DMS79 treated with DMSO at 0.1 percent for 48 hours (cell line): ENCODE measurements at places on chromosomes 16 and 17.

GRCh38 chr16:11583889-11584565, 2.7 kb downstream of the LITAF start:
- no peak for DNase-seq

DNA sequence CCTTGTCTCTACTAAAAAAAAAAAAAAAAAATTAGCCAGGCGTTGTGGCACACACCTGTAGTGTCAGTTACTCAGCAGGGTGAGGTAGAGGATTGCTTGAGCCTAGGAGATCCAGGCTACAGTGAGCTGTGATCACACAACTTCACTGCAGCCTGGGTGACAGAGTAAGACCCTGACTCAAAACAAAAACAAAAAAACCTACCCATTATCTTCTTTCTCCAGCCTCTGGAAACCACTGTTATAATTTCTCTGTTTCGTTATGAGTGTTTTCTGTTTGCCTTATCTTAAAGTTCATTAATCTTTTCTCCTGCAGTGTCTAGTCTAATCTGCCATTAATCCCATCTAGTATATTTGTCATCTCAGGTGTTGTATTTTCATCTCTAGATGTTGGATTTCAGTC, 18.6 kb upstream of the CLTC start:
- no peak for DNase-seq

- no peak for DNase-seq
These were observed 9.6 kb upstream of the UQCRC2 start for GRCh38 chr16:21943571-21943970.

DNA sequence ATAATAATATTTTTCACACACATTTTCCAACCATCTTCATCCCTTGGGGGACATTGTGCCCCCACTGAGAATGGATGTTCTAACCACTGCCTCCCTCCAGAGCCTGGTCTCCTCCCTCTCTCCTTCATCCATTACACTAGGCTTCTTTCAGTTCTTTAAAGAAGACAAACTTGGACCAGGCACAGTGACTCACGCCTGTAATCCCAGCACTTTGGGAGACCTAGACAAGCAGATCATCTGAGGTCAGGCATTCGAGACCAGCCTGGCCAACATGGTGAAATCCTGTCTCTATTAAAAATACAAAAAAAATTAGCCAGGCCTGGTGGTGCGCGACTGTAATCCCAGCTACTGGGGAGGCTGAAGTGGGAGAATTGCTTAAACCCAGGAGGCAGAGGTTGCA, 6.5 kb downstream of the ALOX15 start:
- no peak for DNase-seq
